HFFc6 (cell line): ENCODE measurements at places on chromosomes 6 and 20. TPM values are rescaled to one million over a fixed set of nuclear protein-coding genes. Genes with fewer than 3 reads are reported as not detected.

GRCh38 chr6:145080651-145081050, 654.7 kb downstream of the EPM2A start:
- no peak for DNase-seq

- DNase-seq: no peak
Measured at GRCh38 chr6:90446164-90446563, 140.7 kb downstream of the MAP3K7 start.

MRAP2 gene
- total RNA-seq: not detected in 3 replicates

- no peak for DNase-seq
Measured at GRCh38 chr6:95240514-95240913, 336.8 kb upstream of the MANEA start.
